Stimulated activated CD8-positive, alpha-beta memory T cell treated with anti-CD3 and anti-CD28 coated beads, Interleukin-15, amount 100 ng/mL, for 1 hour (primary cell): ENCODE measurements at places on chromosomes 3 and 15.

DNA sequence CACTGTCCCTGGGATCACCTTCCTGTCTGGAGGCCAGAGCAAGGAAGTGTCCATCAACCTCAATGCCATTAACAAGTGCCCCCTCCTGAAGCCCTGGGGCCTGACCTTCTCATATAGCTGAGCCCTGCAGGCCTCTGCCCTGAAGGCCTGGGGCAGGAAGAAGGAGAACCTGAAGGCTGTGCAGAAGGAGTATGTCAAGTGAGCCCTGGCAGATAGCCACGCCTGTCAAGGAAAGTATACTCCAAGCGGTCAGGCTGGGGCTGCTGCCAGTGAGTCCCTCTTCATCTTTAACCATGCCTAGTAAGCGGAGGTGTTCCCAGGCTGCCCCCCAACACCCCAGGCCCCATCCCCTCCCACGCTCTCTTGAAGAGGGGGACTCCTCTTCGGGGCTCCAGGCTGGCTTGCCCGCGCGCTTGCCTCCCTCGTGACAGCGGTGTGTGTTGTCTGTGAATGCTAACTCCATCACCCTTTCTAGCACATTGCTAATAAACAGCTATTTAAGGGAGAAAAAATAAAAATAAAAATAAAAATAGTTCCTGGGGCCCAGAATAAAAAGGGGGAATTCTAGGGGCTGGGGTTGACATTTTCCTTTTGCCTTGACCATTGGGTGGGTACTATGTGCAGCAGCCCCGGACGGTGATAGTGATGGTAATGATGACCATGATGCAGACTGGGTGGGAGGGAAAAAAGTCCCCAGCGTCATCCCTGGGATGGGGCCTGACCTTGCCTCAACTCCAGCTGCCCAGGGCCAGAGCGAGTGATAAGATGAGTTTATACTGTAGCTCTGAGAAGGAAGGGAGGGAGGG, 3.3 kb upstream of the ALAS1 start:
- no peak for DNase-seq

DNA sequence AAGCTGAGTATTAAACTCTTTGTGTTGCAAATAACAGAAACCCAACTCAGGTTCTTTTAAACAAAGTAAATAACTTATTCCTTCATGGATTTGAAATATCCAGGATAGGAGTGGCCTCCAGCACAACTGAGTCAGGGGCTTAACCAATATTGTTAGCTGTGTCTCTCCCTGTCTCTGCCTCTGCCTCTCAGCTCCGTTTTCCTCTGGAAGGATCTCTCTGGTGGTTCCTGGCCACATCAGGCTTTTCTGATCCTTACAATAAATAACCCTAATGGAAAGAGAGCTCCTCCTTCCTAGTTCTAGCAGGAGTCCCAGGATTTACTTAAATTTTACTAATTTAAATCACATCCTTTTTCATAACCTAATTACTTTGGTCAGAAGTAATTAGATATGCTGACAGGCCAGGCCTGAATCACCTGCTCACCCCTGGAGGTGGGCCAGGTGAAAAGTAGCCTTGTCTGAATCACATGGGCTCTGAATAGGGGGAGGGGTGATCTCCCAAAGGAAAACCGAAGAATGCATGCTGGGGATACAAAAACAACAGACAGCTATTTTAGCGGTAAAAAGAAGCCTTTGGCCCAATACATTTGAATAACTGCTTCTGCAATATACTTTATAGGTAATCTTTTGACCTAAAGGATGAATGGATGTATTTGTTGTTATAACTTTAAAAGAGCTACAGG, 75.4 kb downstream of the REC114 start:
- DNase-seq = no peak

GRCh38 chr3:148606979-148607378, 90.7 kb upstream of the AGTR1 start:
- DNase-seq = no peak

DNA sequence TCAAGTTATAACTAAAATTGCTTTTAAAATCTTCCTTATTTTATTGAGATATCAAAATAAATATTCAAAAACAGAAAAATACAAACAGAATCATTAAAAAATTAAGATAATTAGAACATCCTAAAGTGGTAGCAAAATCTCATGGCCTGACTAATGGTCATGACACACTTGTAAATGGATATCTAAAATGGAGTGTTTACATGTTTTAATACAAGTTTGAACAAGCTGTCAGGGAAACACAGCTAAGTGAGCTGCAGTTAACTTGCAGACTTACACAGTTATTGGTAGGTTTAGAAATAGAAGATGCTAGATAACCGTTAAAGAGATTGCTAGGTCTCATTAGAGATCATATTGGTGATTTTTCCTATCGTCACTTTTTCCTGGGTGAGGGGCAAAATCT, 242.3 kb downstream of the LPP start:
- DNase-seq = no peak

GRCh38 chr15:81338170-81339007, 14.4 kb upstream of the STARD5 start:
- no peak for DNase-seq

GRCh38 chr3:138426211-138426610, 8.2 kb upstream of the ESYT3 start:
- no peak for DNase-seq

DNA sequence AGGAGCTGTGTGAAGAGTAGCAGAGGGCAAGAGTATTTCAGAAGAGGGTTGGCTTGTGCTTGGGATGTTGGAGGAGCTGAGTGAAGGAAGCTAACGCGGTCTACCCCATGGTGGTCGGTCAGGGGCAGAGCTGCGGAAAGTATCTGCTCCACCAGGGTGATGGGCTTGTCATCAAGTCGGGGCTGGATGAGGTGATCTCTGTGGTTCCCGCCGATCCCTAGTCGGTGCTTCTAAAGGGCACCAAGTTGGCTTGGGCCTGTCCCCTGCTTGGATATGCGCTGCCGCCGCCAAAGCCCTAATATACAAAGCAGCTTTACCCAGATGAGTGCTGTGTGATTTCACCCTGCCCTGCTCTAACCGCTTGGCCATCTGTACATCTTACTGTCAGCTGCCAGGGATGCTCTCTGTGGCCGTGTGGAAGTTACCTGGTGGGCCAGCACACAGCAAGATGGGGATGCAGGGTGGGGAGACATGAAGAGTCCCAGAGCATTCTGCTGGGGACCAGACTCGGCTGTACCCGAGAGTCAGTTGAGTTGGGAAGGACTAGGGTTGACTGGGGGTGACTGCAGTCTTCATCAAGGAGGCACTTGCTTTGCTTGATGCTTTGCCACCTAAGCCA, 226.1 kb upstream of the BHLHE40 start:
- no peak for DNase-seq

DNA sequence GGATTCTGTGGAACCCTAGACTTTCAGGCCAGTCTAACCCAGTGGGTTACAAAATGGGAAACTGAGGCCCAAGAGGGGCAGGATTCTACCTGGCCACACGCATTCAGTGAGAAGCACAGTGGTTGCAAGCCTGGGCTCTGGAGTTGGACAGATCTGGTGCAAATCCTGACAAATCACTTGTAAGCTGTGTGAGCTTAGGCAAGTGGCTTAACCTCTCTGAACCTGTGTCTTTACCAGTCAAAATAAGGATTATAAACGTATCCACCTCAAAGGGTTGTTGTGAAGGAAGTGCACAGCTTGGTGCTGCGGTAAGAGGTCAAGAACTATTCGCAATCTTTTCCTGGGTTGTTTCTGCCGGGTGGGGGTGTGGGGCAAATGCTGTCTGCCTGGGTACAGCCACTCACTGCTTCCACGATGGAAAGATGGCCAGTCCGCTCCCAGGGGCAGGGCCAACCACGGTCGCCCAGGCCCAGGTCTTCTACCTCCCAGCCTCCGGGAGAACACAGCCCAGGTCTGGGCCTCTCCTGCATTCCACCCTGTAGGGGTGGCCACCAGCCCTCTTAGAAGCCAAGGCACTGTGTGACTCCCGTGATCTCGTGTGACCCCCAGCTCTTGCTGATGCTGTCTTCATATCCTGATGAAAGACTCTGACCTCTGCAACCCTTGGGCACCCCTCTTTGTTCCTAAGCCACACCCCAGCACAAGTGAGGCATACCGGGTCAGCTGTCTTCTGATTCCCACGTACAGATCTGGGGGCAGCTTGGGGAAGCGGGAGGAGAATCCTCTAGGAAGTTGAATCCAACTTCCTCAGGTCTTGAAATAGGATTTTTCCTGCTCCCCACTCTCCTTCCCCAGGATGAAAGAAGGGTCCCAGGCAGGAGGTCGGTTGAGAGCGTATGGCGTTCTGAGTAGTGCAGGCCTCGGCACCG, 1.5 kb downstream of the CHRNA3 start:
- DNase-seq = no peak
